ENCODE measurements at places on chromosomes 16 and 17. TPM values are rescaled to one million over a fixed set of nuclear protein-coding genes. Genes with fewer than 3 reads are reported as not detected.

CYGB gene
- total RNA-seq, result 49.8 TPM

GRCh38 chr17:49600949-49601348, 25.3 kb downstream of the NXPH3 start:
- no peak for DNase-seq

DRC3 gene
- 2.6 TPM for total RNA-seq

- no peak for DNase-seq
Measured at GRCh38 chr17:56845934-56846333, 12.0 kb downstream of the DGKE start.

- peak; percentile 40 for DNase-seq
Measured at GRCh38 chr16:31105677-31106213, 2.4 kb upstream of the BCKDK start.

DNA sequence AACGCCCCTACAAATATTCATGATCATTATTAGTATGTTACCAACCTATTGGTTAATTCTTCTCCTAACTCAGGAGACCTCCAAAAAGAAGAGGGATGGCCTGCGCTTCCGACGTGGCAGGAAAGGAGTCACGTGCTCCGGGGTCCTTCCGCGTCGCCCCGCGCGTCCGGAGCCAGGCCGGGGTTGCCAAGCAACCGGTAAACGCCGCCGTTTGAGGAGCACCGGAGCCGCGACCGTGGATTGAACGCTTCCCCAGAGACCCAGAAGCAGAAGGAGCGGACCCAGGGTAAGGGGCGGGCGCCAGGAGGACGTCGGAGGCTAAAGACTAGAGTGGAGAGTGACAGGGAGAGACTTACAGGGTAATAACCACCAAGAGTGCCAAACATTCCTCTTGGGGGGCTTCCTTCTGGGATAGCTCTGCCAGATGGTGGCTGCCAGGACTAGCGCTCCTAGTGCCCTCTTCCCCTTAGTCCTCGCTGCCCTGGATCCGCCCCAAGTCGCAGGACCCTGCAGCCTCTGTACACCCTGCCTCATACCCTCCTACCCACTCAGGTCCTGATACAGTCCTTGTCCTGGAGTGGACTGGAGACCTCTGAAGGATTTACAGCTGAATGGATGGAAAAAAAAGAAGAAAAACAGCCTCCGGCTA, at the start of gene DNAI2:
Gene DNAI2 (plus strand): TSS at position 175 of the 649 bp plus-strand sequence. CDS start 7,584 bp downstream, outside the sequence.
- no peak for DNase-seq

DNA sequence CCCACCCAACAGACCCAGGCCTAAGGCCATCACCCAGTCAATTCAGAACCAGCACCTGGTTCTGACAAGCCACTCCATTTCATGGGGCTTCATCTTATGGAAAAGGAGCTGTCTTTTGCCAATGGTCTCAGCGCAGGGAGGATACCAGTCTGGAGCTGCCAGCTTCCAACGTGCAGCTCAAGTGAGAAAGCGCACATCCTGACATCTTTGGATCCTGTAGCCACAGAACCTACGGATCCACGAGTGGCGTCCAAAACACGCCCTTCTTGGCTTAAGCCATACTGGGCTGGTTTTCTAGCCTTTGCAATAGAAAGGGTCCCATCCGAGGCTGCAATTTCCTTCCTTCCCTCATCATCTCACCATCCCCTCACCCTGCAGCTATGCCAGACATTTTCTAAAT, 101.8 kb downstream of the GAS7 start:
- DNase-seq, result no peak

DNA sequence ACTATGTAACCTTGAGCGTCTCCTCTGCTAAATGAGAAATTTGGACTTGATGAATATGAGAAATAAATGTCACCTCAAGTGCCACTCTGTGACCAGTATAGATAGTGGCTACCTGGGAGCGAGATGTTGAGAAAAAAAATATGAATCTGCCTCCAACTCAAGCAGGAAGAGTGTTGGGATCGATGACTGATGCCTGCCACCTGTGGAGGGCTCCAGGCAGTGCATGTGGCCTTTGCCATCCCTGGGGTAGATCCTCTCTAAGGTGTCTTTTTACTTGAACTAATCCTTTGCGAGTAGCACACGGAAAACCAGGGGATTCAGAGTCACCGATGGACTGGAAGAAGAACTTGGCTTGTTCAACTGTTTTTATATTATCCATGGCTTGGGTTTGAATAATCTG, 9.4 kb downstream of the CCDC182 start:
- DNase-seq, result peak; percentile 11

GRCh38 chr17:66347661-66348514, 45.5 kb downstream of the PRKCA start:
- peak; percentile 27 for DNase-seq

ZSCAN10 gene
- not detected for total RNA-seq

GRCh38 chr16:3234543-3234856, 458 bp downstream of the ZNF200 start:
- no peak for DNase-seq

GRCh38 chr17:7459961-7460545, 15.2 kb downstream of the CHRNB1 start:
- DNase-seq, result no peak

DNA sequence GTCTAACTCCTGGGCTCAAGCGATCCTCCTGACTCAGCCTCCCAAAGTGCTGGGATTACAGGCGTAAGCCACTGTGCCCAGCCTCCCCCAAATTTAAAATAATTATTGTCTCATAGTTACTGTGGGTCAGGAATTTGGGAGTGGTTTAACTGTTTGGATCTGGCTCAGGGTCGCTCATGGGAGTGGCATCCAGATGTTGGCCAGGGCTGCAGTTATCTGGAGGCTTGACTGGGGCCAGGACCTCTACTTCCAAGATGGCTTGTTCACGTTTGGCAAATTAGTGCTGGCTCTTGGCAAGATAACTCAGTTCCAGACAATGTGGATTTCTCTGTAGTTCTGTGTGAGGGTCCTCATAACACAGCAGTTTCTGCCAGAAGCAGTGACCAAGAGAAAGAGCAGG, 8.0 kb downstream of the TEN1 start:
- DNase-seq, result no peak

GRCh38 chr16:79769270-79769927, 168.9 kb upstream of the MAF start:
- DNase-seq, result peak; percentile 7

DNA sequence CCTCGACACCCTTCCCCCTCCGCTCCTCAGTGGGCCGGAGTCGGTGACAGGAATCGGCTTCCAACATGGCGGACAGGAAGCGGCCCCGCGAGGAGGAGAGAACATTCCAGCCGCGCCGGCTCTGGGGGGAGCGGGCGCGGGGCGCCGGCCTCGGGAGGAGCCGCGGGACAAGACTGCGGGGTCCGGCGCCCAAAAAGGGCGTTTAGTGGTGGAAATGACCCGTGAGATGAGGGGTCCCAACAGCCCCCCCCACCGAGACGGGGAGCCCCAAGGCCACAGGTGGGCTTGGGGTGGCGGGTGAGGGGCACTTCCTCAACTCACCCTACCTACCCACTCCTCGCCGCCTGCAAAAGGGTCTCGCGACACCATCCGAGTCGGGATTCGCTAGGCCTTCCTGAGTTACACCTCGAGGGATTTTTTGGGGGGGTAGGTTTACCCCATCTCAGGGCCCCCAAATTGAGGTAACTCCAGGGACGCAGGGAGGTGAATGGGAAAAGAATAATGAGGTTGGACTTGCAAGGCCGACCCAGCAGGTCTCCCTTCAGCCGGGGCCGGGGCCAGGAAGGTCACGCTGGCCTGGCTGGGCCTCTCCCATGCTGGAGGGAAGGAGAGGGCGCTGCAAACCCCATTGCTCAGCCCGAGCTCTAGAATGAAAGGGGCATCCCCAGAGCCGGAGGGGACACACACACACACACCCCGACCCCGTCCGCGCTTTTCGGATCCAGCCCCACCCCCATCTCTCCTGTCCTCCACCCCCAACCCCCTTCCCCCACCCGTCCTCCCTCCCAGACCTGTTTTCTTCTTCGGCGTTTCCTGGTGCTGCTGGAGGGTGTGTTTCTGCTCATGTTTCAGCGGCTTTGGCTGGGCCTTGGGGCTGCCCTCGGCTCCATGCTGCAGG, 707 bp downstream of the NUFIP2 start:
- DNase-seq, result no peak

TP53TG3B gene
- not detected for total RNA-seq

TMEM114 gene
- total RNA-seq, result not detected

CPD gene
- 169 TPM for total RNA-seq

DNA sequence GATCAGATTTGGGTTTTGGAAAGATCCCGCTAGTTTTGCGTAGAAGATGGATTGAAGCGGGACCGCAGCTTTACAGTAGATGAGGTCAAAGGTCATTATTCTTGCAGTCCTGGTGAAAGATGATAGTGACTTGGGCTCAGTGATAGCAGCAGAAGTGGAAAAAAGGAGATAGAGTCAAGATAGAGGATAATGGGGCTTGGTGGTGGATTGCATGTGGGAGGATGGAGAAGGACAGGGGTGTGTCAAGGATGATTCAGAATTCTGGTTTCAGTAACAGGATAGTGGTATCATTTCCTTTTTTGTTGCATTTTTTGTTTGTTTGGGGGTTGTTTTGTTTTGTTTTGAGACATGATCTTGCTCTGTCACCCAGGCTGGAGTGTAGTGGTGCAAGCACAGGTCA, 28.7 kb downstream of the CHD9NB start:
- no peak for DNase-seq

- DNase-seq, result no peak
Measured at GRCh38 chr16:82750068-82750467, 123.3 kb downstream of the CDH13 start.

DNA sequence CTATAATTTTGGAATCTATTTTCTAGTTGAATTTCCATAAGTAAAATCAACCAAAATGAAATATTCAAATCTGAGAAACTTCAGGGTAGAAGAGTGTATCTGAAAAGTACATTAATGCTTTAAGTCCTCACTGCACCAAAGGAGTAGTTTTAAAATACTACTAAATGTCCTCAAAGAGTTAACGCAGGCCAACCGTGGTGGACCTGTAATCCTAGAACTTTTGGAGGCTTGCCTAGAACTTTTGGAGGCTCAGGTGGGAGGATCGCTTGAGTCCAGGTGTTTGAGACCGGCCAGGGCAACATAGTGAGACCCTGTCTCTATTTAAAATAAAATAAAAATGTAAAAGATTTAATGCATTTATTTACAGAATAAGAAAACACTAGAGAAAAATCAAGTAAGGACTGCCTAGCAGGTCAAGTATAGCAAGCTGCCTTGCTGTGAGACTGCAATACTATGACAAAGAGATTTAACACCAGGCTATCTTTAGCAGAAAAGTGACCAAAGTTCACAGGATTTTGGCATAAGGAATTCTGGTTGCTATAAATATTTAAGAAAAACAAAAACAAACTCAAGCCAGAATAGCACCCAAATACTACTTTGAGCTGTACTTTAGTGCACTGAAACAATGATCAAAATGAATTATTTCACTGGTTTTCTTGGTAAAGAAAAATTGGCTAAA, 41.0 kb downstream of the CHCT1 start:
- no peak for DNase-seq

All from renal cortical epithelial cell (primary cell).